ENCODE measurements at places on chromosomes 7 and 10. TPM values are rescaled to one million over a fixed set of nuclear protein-coding genes. Genes with fewer than 3 reads are reported as not detected.

HOXA5 gene
- not detected for total RNA-seq

PPIF gene
- 157 TPM for total RNA-seq

FBXO24 gene
- total RNA-seq, result 0.41 TPM

SGPL1 gene
- total RNA-seq, result 72.9 TPM

CCL24 gene
- total RNA-seq, result not detected

TBX20 gene
- 0.15 TPM for total RNA-seq

ACTR3C gene
- 8.2 TPM for total RNA-seq

LIPM gene
- not detected for total RNA-seq

AEBP1 gene
- 17.0 TPM for total RNA-seq

IFIT3 gene
- total RNA-seq, result 0.83 TPM

NPSR1 gene
- not detected for total RNA-seq

NAT16 gene
- not detected for total RNA-seq

CAV1 gene
- total RNA-seq, result 1.8 TPM

ATRNL1 gene
- total RNA-seq, result not detected

USP6NL gene
- total RNA-seq, result 0.64 TPM

DCLRE1C gene
- 20.9 TPM for total RNA-seq

CTNNA3 gene
- not detected for total RNA-seq
